AG04450 (cell line): ENCODE measurements at places on chromosomes 16 and 17.

DNA sequence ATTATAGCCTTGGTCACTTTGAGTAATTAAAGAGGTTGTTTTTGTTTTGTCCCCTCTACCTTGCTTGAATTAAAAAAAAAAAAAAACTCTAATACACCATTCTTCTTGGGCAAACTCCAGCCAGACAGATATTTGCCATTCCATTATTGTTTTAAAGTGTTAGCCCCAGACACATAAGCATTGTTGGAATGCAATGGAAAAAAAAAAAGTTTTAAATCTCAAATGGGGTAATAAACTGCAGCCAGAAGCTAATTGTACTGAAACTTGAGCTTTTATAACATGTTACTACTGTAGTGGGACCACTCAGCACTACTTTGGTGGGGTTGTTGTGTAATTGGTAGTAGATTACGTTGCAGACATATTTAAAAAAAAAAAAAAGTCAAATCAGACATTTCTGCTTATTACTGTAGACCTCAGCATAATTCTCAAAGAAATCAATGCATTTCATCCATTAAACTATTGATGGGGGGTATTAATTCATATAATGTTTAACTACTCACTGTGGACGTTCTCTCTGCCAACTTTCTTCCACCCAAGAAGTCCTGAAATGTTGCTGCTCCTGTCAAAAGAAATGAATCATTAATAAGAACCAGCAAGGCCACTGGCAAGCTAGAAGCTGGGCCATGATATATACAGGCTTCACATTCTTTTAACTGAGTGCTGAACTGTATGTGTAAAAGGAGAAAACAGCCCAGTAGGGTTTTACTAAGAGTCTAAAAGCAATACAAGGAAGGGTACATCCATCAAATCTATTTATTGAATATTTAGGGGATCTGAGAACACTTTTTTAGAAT lies 626.6 kb upstream of the SOX9 start:
- DNase-seq = no peak

GRCh38 chr17:69246726-69247375 lies 18.2 kb upstream of the ABCA10 start:
- DNase-seq = no peak

DNA sequence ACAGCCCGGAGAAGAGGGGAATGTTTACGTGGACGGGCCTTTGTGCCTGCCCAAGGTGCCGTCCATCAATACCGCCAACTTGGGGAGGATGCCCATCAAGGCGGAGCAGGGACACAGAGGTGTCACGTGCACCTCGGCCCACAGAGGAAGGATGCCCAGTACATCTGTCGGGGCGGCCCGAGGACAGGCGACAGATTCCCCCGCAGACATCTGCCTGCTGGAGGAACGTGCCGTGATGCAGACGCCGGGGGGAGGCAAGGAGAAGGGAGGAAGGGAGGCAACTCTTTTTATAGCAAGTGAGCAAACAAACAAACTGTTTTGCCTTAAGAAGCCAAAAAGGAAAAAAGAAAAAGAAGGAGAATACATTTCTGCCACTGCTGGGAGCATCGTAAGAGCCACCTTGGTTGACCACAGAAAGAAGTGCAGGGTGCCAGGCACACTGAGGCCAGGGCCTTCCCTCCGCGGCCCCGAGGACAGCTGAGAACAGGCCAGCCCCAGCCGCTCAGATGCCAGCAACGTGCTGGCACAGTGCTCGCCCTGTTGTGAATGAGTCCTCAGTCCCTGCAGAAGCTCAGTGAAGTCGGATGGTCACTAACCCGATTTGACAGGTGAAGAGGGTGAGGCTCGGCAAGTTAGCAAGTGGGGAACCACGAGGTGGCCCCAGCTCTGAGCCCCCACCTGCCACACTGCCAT lies 146.4 kb downstream of the RBFOX3 start:
- no peak for DNase-seq

- DNase-seq = no peak
Measured at GRCh38 chr17:43637563-43638323, 24.0 kb downstream of the MEOX1 start.

DNA sequence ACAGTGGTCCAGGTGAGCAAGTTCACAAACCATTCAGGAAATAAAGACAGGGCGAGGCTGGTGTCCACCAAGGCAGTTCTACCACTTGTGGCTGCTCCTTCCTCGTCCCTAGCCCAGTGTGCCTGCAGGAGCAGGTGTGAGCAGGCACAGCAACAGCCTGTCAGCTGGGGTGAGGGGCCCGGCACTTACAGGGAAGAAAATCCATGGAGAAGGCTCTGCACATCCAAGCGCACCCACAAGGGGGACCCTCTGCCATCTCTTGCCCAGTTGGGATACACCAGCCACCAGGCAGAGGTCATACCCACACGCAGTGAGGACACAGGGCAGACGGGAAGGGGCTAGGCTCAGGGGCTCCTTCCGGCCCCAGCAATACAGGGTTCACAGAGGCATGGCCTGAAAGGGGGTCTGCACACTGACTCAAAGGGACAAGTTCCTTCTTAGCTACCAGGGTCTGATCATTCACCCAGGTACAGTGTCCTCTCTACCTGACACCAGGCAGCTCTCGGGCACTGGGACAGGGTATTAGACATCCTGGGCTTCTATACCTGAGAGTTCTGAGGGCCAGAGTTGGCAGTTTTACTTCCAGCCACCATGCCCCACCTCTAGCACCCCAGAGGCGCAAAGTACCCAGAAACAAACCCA lies 27.0 kb downstream of the CDIP1 start:
- DNase-seq = no peak

DNA sequence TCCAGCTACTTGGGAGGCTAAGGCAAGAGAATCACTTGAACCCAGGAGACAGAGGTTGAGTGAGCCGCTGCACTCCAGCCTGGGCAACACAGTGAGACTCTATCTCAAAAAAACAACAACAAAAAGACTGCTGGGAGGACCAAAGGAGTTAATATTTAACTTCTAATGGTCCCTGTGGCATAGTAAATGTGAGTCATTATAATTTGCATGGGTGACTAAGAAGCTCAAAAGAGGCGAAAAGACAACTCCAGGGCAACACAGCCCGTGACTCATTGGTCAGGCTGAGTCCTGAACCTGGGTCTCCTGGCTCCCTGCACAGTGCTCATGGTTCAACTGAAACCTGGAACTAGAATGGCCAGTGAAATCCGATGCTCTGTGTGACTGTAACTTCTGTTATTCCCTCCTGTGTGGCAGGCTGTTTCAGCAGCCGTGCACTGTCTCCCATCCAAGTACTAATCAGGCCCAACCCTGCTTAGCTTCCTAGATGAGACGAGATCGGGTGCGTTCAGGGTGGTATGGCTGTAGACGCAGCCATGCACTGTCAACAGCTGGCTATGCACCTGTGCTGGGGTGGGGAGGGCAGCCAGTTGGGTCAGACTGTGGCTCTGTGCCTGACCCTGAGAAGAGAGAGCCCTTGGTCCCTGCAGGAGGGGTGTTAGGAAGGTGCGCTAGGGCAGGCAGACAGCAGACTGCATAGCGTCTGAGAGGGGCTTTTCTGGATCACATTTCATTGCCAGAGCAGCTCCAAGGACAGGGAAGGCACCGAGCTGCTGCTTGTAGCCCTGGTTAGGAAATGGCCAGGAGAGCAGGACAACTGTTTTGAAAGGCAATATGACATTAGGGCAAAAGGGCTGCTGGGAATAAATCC lies 14.5 kb upstream of the GPRC5C start:
- DNase-seq = no peak

DNA sequence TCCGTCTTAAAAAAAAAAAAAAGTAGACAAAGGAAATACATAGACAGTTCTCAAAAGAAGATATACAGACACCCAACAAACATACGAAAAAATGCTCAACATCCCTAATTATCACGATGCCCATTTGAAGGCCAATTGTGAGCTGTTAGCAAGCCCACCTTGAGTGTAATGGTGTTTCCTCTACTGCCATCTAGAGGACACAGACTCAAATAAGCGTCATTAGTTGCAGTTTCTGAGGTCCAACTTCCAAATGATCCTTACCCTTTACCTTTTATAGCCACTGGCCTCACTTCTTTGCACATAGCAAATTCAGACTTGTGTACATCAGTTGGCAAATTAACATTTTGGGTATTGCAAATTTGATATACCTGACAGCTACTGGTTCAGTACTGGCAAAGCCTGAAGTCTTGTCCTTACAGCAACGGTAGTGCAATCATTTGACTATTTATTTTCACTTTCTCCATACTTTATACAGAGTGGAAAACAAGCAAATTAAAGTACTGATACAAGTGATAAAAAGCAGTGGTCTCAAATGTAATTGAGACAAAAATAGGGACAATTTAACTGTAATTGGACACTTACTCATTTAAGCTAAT lies 536.3 kb upstream of the EEF2KMT start:
- no peak for DNase-seq

DNA sequence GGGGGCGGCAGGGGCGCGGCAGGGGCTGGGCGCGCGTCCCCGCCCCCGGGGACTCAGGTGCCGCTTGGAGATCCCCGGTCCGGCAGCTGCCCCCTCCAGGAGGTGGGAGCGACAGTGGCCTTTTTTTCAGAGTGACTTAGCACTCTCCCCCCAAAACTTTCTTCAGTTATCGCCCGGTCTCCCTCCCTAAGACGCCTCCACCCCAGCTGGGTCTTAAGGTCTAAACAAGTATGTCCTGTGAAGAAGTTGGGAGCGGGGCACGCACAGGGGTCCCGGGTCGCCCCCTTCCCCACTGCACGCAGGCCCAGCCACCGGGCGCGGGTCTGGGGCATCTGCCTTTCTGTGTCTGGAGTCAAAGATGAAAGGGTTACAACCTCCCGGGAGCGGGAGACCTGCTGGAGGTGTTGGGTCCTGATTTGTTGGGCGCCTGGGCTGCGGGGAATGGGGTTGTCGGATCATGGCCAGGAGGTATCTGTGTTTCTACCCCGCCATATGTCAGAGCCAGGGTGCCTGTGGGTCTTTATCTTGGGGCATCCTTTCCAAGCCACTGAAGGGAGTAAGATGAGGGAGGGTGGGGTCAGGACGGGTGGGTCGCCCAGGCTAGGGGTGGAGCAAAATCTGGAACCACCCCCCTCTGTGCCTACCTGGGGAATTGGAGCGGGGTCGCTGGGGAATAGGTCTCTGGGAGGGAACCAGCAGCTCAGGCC lies 757 bp downstream of the FMNL1 start:
- no peak for DNase-seq

DNA sequence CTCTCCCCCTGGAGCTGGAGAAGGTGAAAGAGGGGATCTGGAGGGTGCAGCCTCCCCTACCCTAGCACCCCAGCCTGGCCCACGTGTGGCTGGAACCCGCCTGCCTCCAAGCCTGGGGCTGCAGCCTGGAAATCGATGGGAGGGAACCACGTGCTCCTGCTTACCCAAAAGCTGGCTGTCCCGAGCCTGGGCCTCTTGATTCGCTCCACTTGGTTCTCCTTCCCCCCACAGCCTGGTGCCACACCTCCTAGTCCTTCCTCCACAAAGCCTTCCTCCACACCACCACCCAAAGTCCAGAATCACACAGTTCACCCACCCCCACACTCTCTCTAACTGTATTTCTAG lies 29.3 kb downstream of the CFAP20 start:
- no peak for DNase-seq

DNA sequence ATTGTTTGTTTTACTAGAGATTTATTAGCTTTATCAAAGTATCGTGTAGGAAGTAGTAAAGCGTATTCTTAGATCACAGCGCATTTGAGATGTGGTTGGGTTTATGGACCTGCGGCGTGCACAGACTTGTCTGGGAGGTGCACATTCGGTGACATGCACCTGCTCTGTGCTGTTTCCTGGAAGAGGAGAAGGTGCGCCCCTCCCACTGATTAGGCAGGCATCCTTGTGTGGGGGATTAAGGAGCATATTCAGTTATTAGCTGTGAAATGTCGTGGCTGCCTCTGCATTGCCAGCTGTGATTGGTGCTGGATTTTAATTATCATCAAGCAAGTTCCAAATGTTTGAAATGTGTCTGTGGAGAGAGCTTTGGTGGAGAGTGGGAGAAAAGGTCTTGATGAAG lies 903.8 kb upstream of the RBFOX1 start:
- DNase-seq = no peak

DNA sequence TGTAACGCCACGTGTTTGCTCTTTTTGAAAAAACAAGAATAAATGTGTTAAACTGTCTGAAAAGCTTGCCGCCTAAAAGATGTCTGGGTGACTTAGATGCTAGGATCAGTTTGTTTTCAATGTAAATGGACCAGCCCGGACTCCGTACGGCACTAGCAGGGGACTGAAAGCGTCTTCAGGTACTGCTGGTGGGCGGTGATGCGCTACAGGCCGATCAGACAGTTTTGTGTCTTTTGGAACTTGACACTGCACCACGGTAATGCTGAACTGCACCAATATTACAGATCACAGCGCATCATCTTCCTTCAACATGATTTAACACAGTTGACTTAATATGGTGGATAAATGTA lies 727 bp upstream of the MBTPS1 start:
- DNase-seq = no peak

GRCh38 chr17:41419716-41420115 lies 4.7 kb downstream of the KRT37 start:
- DNase-seq = no peak

- DNase-seq = no peak
Measured at GRCh38 chr16:1560866-1561265, 27.4 kb downstream of the TMEM204 start.

DNA sequence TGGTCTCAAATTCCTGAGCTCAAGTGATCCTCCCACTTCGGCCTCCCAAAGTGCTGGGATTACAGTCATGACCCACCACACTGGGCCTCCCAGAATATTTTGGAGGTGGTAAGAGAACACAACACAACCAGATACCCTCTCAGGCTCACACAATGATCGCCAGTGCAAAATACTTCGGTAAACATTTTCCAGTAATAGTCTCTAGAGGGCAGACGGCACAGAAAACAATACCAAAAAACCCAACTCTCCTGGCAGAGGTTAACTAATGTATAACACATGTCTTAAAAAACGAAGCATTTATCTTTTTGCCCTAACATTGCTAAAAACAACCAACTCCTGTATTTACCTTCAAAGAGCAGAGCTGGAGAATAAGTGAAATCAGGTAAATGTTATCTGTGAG lies 10.5 kb downstream of the NUFIP2 start:
- DNase-seq = no peak

DNA sequence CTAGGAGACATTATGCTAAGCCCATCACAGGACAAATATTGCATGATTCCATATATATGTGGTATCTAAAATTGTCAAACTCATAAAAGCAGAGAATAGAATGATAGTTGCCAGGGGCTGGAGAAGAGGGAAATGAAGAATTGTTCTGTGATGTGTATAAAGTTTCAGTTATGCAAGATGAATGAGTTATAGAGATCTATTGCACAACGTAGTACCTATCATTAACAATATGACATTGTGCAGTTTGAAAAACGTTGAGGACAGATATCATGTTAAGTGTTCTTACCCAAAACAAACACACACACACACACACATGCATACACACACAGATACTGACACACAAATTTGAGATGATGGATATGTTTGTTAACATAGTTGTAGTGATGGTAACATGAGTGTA lies 871.6 kb upstream of the GOT2 start:
- no peak for DNase-seq

- DNase-seq = peak; percentile 68
Measured at GRCh38 chr16:85123891-85124635, 11.8 kb upstream of the CIBAR2 start.
